ENCODE measurements at places on chromosomes 5 and 9.

- no peak for DNase-seq
Measured at GRCh38 chr9:69104830-69105527, 69.1 kb upstream of the TJP2 start.

DNA sequence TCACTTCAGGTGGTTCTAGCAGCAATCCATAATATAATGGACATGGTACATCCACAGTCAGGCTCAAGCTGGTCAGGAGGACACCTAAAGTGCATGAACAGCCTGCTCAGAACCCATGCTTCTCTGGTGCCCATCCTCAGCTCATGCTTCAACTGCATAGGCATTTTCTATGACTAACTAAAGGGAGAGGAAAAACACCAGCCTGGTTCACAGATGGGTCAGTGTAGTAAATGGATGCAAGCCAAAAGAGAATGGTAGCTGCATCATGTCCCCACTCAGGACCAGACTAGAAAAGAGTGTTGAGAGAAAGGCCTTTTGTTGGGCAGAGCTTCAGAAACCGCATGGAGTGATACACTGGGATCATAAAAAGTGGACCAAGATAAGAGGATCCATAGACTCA is 556.6 kb downstream of the TLE1 start:
- no peak for DNase-seq

DNA sequence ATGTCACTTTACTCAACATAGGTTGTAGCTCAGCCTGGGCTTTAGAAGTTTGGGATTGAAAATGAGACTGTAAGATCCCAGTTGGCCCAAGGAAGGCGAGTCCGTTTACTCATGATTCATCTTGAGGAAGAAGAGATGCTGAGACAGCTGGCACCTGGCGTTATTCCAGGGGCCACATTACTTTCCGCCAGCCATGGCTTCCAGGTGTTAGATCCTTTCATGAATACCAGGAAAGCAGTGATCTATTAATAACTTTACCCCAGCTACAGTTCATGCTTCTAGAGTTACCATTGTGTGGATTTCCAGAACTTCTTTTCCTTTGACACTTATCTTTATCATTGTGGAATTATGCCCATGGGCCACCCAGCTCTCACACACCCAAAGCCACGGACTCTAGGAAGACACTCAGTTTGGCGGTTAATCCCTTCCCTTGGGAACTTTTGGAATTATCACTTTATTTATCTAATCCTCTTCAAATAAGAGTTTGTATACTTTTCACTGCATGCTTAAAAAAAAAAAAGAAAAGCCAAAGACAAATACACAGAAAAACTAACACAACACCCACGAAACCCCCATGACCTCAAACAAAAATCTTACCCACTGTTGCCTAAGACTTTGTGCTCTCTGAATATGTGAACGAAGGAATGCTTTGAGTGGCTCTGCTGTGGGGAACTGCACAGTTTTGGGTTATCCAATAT is 26.9 kb downstream of the RAI14 start:
- DNase-seq = no peak

- DNase-seq = no peak
Measured at GRCh38 chr5:107154593-107154992, 516.1 kb downstream of the EFNA5 start.

DNA sequence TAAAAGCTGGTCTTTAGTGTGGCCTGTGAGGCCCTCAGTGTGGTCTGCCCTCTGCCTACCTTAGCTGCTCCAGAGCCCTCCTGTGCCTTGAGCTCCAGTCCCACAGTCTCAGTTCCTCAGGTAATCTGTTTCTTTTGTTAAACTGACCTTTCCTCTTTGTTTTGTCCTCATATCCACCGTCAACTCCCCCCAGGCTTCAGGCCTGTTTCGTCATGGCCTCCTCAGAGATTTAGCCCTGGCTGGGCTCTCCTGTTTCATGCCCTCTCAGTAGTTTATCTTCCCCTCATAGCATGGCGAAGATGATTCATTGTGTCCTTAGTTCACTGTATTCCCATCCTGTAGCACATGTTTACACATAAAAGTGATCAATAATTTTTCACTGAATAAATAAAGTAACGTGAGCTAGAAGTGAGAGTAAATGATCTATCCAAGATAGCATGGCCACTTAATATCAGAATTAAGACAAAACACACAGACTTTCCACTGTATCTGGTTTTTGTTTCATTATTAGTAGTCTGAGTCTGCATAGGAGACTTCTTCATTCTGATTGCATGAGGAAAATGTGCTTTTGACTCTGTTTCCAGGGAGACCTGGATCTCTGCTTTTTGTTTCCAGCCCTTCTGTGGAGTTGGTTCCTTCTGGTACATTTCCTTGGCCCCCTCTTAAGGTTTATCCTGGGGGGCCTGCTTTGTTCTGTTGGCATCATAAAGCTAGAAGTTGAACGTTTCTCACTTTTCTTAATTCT is 70.5 kb downstream of the SNX24 start:
- no peak for DNase-seq

GRCh38 chr9:133607976-133608375 is 1.2 kb downstream of the FAM163B start:
- DNase-seq = no peak

- DNase-seq = peak; percentile 4
Measured at GRCh38 chr5:55308254-55308836, 556 bp downstream of the MTREX start.

GRCh38 chr9:121813519-121814210 is 162.2 kb downstream of the DAB2IP start:
- DNase-seq = no peak

GRCh38 chr9:4984171-4984620 is 876 bp upstream of the JAK2 start:
- DNase-seq = no peak

DNA sequence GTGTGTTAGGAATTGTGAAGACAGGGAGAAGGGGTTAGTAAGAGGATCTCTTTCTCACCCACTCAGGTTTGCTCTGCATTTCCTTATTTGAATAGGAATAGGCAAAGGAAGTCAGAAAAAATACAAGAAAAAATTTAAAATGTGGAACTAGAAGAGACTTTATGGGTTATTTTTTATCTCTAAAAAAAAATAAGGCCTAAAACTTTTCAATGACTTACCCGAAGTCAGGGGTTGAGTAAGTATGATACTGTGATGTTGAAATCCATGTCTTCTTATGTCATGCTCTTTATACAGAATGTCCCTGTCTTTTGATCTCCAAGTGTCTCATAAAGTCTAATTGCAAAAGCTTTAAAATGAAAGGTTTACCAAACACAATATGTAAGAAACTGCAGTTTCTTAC is 148.3 kb upstream of the PIK3R1 start:
- DNase-seq = no peak

GRCh38 chr5:171315925-171316257 is 6.8 kb downstream of the TLX3 start:
- no peak for DNase-seq

DNA sequence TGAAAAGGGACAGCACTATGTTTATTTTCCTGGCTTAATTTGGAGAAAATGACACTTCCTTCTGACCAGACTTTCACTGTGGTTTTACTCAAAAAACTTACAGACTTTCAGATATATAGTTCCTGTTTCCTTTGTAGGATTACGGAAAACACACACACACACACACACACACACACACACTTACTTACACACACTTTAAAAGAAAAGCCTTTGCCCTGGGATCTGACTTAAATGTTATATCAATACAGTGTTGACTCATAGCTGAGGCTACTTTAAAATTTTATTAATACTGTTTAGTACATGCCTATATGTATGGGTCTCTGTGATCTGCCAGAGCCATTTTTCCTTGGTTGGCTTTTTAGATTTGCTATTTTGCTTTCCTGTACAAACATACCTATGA is 758.3 kb downstream of the DNAH5 start:
- no peak for DNase-seq

GRCh38 chr5:96930058-96930457 is 5.8 kb upstream of the LNPEP start:
- no peak for DNase-seq

DNA sequence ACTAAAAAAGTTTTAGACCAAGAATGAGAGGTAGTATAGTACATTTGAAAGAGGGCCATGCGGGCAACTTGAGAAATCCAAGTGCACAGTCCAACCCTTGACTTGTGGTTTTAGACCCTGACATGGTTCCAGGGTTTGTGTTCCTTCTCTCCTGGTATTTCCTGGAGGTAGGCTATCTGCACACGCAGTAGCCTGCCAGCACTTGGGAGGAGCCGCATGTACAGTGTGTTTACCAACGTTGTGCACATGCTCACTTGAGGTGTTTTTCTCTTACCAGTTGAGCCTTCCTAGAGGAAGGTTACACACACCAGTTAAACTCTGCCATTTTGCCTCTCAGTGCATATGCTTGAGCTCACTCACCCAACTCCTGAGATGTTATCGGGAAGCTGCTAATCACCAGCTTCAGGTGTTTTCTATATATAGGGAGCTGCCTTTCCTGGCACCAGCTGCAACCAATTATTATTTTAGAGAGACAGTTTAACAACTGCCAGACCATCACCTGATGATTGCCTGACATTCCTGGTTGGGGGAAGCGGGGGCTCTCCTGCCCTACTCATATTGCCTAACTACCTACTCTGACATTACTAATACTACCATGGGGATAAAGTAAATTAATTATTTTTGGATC is 593.4 kb upstream of the TUSC1 start:
- DNase-seq = no peak

DNA sequence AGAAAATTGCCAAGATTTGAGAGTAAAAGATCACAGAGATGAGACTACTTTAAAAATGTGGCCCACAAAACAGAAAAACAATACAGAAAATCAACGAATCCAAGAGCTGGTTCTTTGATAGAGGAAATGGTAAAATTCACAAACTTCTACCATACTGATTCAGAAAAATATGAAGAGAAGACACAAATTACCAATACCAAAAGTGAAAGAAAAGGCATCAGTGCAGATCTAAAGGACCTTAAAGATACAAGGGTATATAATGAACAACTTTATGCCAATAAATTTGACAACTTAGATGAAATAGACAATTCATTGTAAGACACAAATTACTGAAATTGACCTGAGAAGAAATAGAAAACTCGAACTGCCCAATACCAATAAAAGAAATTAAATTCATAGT is 24.4 kb upstream of the SLC1A1 start:
- no peak for DNase-seq

DNA sequence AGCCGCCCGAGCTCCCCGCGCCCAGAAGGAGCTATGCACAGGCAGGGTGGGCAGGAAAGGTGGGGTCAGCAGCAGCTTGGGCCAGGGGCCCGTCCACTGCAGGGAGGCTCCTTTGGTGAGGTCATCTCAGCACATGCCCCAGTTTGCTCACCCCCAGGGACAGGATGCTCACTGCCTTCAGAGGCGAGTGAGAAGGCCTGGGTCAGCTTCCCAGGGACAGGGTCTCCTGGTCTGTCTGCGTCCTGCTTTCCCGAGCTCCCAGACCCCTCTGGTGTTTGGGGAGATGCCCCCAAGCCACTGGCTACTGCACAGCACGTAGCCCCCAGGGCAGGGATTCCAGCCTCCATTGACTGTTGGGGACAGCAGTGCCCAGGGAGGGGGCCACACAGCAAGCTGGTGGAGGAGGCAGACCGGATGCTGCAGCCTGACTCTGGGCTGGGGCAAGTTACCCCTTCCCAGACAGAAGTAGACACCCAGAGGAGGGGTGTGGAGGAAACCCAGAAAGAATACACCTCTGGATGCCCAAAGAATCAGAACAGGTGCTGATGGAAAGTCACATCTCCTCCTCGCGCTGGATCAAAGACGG is 581 bp upstream of the SARDH start:
- DNase-seq = no peak

GRCh38 chr5:151038412-151038745 is 18.0 kb downstream of the GPX3 start:
- DNase-seq = no peak

- DNase-seq = no peak
Measured at GRCh38 chr5:4128994-4129393, 533.4 kb downstream of the IRX1 start.
